ENCODE measurements at places on chromosomes 12 and 14.

- DNase-seq, result no peak
Observed at GRCh38 chr12:99259040-99259934, 388.3 kb upstream of the GARIN6 start.

DNA sequence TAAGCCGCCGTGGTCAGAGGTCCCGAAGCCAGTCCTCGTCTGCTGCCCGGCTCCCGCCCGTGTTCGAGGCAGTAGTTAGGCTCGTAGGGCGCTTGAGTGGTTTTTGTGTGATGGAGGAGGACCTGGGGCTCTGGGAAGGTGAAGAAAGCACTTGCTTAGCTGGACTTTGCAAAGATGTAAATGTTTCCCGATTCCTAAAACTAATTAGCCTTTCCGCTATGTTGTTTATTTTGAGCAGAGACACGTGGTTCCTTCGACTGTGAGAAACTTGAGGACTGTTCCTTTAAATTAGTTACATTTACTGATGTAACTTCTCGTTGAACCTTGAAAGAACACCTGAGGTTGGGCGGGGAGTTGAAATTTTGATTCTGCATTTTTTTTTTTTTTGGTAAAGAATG is 33.9 kb downstream of the MIA2 start:
- DNase-seq, result peak; percentile 44

GRCh38 chr14:70186900-70187451 is 1.8 kb downstream of the SLC8A3 start:
- DNase-seq, result no peak

- no peak for DNase-seq
Observed at GRCh38 chr12:66189486-66189843, 451 bp downstream of the IRAK3 start.

DNA sequence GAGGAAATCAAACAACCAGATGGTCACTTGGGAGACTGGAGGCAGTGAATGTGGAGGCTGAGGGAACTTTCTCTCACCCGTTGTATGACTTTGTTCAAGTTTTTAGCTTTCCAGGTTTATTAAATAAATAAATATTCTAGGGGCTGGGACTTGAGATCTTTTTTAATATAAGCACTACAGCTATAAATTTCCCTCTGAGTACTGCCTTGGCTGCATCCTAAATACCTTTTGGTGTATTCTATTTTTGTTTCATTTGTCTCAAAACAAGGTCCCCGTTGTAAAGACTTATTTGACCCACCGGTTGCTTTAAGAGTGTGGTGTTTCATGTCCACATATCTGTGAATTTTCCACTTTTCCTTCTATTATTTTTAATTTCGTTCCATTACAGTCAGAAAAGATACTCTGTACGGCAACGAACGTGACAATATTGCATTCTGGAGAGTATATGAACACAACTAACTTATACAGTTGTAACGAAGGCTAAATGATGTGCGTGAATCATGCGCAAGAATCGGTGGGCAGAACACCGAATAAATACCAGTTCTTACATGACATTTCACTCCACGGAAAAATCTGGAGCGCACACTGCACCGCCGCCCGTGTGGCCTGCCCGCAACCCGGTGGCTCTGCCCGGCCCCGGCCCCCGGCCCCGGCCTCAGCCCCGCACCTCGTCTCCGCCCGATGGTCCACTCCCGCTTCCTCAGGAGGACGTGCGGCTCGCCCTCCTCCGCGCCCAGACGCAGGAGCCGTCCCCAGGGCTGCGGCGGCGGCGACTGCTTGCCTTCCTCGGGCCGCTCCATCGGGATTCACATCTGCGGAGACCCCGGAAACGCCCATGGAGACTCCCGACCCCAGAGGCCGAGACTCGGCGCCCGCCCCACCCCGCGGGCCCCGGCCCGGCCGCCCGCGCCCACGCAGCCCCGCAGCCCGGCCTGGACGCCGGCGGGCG is 602 bp downstream of the CHFR start:
- DNase-seq, result peak; percentile 23

- no peak for DNase-seq
Observed at GRCh38 chr14:49483268-49483667, 102.9 kb downstream of the RPS29 start.

DNA sequence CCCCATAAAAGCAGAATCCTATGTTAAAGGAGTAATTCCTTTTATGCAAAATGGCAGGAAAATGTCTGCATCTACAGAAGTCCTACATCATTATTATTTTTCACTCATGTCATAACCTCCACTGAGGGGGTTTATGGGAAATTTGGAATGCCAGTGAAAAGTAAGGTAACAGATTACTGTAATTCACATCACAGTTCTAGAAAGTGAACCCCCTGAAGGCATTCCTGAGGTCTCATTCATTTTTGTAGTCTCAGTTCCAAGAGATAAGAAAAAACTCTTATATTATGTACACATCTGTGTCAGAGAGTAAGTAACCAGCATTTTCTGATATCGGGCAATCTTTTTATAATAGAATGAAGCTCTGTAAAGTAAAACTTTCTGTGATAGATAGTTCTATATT is 28.8 kb upstream of the BCAT1 start:
- no peak for DNase-seq

- DNase-seq, result no peak
Observed at GRCh38 chr12:42213954-42214426, 24.1 kb downstream of the YAF2 start.

DNA sequence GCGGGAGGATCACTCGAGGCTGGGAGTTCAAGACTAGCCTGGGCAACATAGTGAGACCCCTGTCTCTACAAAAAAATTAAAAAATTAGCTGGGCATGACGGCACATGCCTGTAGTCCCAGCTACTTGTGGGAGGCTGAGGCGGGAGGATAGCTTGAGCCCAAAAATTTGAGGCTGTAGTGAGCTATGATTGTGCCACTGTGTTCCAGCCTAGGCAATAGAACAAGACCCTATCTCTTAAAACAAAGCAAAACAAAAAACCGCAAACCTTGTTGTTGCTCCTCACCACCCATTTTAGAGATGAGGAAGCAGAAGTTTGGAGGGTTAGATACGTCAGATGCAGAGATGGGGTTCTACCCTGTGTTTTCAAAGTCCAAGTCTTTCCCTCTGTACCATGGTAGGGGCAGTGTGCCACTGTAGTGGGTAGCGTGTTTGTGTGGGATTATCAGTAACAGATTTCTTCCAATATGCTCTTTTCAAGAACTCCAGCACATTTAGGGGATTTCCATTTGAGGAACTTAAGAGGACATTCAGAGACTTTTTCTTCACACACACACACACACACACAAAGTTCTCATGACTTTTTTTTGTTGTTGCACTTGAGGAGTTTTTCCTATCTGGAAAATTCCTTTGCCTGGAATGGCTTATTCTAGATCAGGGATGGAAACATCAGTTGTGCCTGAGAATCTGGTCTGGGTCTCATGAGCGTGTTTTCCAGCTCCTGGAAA is 186.5 kb downstream of the CHST11 start:
- no peak for DNase-seq

- peak; percentile 53 for DNase-seq
Observed at GRCh38 chr12:127162902-127163301, 1104.1 kb upstream of the TMEM132C start.

- DNase-seq, result no peak
Observed at GRCh38 chr12:49687941-49688340, 19.3 kb downstream of the FMNL3 start.

- no peak for DNase-seq
Observed at GRCh38 chr12:31647086-31647491, 12.4 kb upstream of the ETFBKMT start.

- no peak for DNase-seq
Observed at GRCh38 chr12:32437095-32437515, 37.7 kb downstream of the FGD4 start.

DNA sequence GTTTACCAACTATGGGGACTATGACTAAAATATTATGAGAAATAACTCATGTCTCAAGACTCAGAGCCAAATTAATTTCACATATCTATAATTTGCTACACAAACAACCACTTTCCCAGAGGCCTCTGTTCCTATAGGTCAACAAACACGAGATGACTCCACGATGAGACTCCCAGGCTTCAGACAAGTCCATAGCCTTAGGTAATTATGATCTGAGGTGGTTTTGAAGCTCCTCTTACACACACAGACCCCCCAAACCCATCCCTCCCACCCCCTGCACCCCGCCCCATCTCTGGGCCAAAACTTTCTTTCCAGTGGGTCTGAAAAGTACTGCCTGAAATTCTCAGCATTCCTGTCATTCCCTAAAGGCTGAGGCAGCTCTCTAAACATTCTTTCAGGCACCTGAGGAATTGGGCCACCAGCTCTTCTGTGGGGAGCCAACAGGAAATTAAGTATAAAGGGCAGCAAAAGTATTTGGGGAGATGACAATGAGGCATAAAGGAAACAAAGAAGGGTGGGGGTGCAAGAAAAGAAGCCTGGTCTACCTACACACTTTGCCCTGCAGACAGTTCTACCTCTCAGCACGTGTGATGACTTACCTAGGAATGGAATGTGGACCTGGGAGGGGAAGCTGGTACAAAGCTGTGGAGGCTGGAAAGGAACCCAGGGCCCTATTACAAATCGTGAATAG is 143.6 kb downstream of the PAWR start:
- no peak for DNase-seq

DNA sequence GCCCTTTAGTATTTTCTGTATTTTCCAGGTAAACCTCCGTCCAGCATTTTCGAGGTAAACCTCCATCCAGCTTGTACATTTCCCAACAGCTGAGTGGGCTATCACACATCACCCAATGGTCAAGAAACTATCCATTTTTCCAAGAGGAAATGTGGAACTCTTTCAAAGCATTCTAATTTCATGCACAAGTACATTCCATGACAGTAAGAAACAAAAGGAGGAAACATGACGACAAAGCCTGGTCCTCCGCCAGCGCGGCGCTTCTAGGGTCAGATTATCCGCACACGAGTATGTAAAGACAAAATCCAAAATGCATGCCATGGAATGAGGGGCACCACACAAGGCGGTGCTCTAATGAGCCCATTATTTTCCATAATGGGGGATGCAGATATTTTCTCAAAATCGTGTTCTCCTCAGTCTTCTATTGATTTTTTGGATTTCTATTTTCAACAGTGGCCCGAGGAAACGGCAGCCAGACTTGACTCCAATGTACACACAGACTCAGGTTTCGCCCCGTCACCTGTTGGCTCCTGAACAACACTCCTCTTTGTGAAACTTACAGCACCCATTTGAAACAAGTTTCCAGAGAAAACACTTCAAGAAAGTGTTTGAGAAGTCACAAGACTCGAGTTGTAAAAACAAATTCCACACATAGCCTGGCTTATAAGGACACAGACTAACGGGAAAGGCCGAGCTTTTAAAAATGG is 107.4 kb downstream of the PRICKLE1 start:
- no peak for DNase-seq
